PC-3 (cell line): ENCODE measurements at places on chromosomes 1 and 21. TPM values are rescaled to one million over a fixed set of nuclear protein-coding genes. Genes with fewer than 3 reads are reported as not detected.

GRCh38 chr1:31568895-31569595, 7.3 kb upstream of the TINAGL1 start:
- DNase-seq = no peak

GRCh38 chr21:39660191-39660980, 47.6 kb downstream of the B3GALT5 start:
- peak; percentile 61 for DNase-seq

GRCh38 chr1:81308191-81308590, 492.5 kb upstream of the ADGRL2 start:
- DNase-seq = no peak

DNA sequence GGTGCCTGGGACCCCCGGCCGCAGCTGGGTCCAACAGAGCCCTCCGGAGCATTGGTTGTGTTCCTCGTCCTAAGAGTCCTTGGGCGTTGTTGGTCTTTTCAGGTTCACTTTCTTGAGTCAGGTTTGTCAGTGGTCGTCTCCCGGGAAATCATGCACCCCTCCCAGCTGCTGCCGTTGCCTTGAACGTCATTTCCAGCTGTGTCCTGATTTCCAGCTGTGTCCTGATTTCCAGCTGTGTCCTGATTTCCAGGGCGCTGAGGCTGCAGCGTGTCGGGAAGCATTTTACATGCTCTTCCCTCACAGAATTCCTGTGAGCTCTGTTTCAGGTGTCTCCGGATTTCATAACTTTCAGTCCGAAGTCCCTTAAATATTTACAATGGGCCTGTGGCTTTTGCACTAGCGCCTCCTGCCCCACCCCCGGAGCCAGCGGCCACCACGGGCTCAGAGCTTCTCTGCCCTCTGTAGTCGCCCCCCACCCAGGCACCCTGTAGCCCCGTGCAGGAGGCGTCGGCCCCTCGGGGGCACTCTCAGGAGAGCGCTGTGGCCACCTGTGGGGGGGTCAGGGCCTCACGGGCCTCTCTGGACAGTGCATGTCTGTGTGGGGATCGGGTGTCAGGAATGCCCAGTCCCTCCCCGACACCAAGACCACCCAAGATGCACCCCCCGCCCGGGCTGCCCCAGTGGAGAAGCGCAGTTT, 66.7 kb downstream of the COL18A1 start:
- DNase-seq = no peak

FMO5 gene
- total RNA-seq = 2.8 and 3.2 TPM in 2 replicates
